Caki2 (cell line): ENCODE measurements at places on chromosomes 5 and 9.

- peak; percentile 18 for DNase-seq
Observed at GRCh38 chr9:88722753-88723152, 187.8 kb downstream of the NXNL2 start.

DNA sequence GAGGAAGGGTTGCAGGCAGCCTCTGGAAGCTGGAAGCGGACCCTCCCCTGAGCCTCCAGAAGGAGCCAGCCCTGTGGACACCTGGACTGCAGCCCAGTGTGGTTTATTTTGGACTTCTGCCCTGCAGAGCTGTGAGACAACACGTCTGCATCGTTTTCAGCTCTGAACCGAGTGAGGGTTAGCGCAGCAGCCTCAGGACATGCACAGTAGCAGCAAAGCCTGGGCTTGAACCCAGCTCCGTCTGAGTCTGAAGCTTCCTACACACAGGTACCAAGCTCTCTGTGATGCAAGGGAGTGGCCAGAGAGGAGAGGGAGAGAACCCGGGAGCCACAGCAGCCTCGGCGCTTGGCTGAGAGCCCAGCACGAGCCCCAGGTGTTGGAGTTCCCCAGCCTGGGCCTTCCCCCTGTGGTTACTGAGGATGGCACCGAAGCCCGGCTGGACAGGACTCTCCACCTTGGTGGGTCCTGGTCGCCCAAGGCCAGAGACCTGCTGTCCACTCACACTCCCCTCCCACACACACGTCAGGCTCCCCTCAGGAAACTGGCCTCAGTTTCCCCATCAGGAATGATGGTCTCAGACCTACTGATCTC, 128.2 kb downstream of the OLFM1 start:
- DNase-seq, result no peak

GRCh38 chr5:33049842-33050241, 338.7 kb downstream of the NPR3 start:
- peak; percentile 46 for DNase-seq

DNA sequence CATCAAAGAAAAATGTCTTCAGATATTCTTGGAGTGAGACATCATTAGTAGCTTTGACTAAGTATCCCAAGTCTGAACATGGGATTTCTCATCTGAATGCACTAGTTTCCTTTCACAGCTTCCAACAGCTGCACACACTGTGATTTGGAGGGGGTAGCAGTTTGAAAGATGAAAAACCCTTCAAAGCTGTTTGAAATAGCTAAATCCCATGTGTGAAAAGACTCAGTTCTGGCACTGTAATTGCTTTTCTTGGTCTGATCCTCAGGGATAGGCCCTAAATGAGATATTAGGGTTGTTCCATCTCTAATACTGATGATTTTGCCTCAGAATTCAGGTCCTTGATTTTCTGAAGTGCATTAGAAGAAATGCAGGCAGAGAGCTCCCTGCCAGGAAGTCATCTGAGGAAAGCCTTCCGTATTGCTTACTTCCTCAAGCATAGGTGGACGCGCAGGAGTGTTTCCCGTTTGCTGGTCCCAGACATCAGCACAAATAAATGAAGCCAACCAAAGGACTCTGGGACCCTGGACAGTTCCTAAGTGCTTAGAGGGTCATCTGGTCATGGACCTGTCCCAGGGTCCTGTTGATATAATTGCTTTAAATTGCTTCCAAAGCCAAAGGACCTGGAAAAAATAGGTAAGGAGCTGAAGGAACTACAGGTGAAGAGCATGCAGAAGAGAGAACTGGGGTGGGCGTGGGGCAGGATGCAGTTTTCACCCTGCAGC, 25.6 kb upstream of the FRMPD1 start:
- DNase-seq, result no peak

DNA sequence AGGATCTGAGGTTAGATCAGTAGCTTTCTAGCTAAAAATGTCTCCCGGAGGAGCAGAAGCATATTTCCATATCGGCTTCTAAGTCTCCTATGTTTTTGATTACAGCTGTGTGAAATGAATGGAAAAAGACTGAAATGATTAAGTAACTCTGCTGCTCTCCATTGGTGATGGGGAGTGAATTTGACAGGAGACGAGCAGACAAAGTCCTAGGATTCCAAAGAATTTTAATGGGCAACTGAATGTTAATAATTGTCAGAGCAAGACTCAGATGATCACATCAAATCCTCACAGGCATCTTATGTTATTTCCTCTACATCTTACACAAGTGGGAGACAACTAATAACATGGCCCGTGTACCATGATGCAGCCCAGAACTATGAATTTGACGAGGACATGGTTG, 66.8 kb downstream of the LIX1 start:
- peak; percentile 56 for DNase-seq

DNA sequence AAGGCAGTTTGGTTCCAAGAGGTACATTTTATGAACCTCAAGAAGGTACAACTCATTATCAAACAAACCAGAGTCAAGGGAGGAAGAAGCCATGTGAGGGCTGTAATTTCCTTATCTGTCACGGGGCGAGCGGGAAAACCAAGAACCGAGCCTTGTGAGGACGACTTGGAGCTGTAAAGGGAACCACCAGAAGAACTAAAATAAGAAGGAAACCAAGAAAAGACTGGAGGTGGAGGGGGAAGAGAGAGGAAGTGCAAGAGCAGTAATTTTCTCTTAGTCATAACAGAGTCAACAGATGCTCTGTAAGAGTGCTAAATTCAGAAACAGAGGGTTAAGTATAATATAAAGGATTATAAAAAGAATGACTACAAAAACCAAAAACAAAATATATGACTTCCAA, 127.1 kb downstream of the DIRAS2 start:
- no peak for DNase-seq

GRCh38 chr9:131723632-131724031, 16.2 kb downstream of the RAPGEF1 start:
- no peak for DNase-seq

DNA sequence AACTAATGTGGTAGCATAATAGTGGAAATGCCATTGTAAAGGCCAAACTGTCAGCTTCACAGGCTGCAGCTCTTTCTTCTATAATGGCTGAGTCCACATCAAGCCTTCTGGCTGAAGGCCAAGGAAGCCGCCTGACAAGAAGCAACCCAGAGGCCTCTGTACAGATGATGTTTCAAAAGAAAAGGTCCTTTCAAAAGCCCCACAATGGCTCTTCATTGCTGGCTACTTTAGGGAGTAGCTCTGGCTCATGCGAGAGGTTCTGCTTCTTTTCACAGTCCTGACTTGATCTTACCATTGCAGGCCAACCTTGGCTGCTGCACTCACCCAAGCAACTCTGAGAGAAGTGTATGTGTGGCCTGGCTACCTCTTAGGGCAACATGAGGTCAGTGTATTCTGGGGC, 54.5 kb upstream of the EQTN start:
- DNase-seq, result no peak

- peak; percentile 9 for DNase-seq
Observed at GRCh38 chr9:115764645-115765044, 388.9 kb upstream of the PAPPA start.

GRCh38 chr5:82635561-82636288, 357.6 kb upstream of the RPS23 start:
- peak; percentile 92 for DNase-seq

- no peak for DNase-seq
Observed at GRCh38 chr5:133688391-133688790, 76.0 kb upstream of the FSTL4 start.

DNA sequence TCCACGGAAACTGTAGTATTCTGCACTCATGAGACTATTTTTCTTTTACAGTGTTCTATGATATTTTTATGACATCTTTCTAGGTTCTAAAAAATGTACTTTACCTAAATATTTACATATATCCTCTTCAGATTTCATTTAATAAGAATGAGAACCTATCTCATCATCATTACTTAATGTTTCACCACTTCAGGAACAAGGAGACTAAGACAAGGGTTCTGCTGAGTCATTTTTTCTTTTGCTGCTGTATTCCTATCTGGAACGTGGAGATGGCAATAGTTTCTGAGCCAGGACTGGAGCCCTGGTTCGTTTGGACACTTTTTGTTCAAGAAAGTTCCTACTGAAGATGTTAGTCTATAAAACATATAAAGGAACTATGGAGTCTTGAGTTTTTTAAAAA, 258.2 kb upstream of the MAP3K1 start:
- DNase-seq, result no peak

- no peak for DNase-seq
Observed at GRCh38 chr5:100780376-100780870, 122.7 kb downstream of the ST8SIA4 start.
